Activated CD4-positive, alpha-beta T cell treated with anti-CD3 and anti-CD28 coated beads, Interleukin-2, Interleukin-6, amounts not matched to agents 100 ng/mL and 50 ng/mL, durations not matched to agents 16 hours and 8 hours (primary cell): ENCODE measurements at places on chromosomes 1 and 21.

GRCh38 chr1:179881642-179882252 lies 338 bp upstream of the TOR1AIP1 start:
- DNase-seq, result no peak

DNA sequence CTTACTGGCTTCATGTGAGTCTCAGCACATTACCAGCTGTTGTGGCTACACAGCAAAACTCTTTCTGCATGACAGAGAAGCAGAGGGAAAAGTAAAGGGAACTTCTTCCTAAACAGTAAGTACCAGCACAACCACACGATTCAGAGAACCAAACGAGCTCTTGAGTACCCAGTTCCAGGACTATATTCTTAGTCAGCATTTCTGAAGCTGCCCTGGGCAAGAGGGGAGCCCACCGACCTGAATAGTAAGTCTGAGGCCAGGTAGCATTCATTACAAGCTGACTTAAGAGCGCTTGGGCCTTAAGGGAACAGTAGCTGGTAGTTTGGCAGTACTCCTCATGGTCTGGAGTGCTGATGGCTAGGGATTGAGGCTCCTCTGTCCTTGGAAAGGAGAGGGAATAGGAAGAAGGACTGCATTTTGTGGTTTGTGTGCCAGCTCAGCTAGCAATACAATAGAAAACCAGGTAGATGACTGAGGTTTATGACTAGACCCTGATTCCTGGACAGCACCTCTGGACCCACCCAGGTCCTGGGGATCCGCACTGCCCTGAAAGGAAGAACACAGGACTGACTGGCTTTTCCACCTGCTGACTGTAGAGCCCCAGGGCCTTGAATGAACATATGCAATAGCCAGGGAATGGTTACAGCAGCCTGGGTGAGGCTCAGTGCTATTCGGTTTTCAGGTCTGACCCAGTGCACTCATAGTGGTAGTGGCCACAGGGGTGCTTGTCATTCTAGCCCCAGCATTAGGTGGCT lies 396.8 kb upstream of the PRMT6 start:
- no peak for DNase-seq

DNA sequence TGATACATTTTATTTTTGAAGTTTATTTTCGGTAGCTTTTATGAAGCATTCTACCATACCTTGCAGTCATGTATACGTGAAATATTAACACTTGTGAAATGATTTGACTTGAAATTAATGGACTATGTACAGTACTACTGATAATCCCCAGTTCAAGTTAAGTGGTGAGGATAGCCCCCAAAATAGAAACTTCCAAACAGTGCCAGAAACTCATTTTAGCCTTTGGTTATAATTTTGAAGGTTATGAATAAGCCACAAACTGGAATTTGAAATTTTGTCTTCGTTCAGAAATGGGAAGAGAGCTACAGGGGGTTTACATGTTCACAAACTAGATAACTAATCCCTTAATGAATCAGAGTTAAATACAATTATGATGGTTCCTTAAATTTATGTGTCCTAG lies 1.5 kb upstream of the HNRNPU start:
- DNase-seq, result no peak

DNA sequence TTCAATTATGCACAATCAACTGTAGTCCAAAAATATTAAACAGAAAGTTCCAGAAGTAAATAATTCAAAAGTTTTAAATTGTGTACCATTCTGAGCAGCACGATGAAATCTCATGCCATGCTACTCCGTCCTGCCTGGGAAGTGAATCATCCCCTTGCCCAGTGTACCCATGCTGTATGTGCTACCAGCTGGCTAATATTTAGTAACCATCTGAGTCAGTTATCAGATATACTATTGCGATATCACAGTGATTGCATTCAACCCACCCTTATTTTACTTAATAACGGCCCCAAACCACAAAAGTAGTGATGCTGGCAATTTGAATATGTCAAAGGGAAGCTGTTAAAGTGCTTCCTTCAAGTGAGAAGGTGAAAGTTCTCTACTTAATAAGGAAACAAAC lies 56.2 kb downstream of the EVI5 start:
- no peak for DNase-seq

DNA sequence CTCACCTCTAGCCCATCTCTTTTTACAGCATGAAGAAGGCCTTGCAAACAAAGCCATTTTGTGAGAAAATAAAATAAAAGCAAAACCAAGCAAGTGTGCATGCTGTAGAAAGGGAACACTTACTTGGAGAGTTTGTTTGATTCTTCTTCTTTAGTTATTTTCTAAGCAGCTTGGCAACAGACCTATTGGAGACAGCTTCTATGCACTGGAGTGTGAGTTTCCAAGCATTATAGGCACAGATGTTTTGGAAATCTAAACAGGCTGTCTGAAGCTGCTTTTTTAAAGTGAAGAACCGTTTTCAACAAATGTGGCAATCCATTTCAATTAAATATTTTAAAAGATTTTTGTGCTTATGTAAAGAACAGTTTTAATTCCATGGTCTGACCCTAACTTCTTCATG lies 76.6 kb downstream of the NGF start:
- no peak for DNase-seq

- DNase-seq, result no peak
Observed at GRCh38 chr21:42437786-42438185, 34.1 kb downstream of the UBASH3A start.

GRCh38 chr1:51964309-51964696 lies 26.2 kb downstream of the RAB3B start:
- no peak for DNase-seq

- peak; percentile 53 for DNase-seq
Observed at GRCh38 chr21:36104317-36105300, 30.3 kb upstream of the CBR3 start.

- peak; percentile 25 for DNase-seq
Observed at GRCh38 chr1:235304549-235305451, 23.2 kb downstream of the ARID4B start.

- no peak for DNase-seq
Observed at GRCh38 chr1:225544263-225544662, 108.7 kb downstream of the ENAH start.

- no peak for DNase-seq
Observed at GRCh38 chr1:41362357-41362721, 1.1 kb downstream of the FOXO6 start.

DNA sequence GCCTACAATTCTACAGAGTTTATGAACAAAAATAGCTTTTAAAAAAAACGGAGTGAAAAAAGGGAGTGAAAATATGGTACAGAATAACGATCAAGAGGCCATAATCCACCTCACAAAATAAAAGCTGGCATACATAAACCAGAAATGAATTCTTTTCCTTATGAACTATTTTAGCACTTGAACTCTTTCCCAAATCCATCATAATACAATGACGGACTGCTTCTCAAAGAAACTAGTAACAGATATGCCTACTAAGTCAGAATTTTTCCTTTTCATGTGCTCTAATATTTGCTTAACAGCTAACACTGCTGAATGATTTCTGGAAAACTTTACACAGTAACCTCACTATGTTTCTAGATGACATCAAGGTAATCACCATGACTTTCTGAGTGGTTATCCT lies 144.0 kb downstream of the EIF4G3 start:
- no peak for DNase-seq

- no peak for DNase-seq
Observed at GRCh38 chr1:78619446-78619802, 824 bp upstream of the IFI44L start.

DNA sequence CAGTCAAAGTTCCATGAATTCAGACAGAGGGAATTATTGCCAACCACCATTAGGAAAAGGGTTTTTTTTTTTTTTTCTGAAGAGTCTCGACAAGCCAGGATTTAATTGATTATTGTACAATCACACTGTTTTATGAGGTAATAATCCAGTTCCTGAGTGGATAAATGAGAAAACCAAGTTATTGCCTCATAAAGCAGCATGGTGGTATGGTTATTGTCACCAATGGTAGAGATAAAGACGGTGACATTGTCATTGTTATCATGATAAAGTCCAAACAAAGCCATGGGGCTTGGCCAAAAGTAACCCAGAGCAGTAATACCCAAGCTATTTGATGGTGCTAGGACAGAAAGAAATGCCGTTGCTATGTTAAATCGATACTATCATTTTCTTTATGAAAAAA lies 232.8 kb downstream of the USH2A start:
- no peak for DNase-seq

GRCh38 chr1:35600593-35600992 lies 27.5 kb downstream of the TFAP2E start:
- DNase-seq, result no peak

DNA sequence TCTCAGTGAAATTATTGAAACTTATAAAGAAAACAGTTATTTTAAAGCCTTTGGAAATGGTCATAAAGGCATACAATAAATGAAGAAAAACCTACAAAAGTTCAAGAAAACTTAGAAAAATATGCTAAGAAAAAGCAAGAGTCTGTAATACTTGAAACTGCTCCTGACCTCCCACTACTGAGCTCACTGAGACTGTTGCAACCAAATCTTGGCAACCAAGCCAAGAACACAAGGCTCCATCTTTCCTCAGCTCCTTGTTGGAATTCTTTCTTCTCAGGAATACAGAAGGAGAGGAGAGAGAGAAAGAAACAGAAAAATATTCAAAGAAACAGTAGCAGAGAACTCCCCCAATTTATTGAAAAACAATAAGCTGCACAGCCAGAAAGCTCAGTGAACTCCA lies 160.5 kb downstream of the RASAL2 start:
- DNase-seq, result no peak

GRCh38 chr1:234655328-234656069 lies 45.5 kb upstream of the IRF2BP2 start:
- no peak for DNase-seq

DNA sequence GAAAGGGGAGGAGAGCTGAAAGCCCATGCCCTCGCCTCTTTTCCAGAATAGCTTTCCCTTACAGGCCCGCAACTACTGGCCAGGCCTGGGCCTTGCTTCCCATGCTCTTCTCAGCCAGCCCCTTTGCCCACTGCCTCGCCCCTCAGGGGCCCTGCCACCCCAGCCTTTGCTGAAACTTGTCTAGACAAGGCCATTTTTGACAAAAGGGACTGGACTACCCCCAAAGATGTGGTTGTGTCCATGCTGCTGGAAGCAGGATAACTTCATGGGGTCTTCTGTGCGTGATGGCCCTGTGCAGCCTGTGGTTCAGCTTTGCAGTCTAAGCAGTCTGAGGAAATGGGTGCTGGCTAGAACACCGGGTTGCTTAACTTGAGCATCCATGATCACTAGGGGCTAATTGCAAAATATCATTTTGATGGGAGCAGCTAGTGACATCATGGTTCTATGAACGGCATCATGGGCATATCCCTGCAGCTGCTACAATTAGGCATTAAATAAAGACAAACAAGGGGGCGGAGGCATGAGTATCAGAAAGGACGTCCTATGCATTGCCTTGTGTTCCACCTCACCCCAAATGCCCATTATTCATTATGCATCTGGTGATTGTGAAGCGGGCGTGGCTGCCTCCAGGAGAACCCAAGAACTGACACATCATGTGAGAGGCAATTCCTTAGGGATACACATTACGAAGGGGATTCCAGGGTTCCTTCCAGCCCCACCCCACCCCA lies 36.8 kb downstream of the NTPCR start:
- no peak for DNase-seq

DNA sequence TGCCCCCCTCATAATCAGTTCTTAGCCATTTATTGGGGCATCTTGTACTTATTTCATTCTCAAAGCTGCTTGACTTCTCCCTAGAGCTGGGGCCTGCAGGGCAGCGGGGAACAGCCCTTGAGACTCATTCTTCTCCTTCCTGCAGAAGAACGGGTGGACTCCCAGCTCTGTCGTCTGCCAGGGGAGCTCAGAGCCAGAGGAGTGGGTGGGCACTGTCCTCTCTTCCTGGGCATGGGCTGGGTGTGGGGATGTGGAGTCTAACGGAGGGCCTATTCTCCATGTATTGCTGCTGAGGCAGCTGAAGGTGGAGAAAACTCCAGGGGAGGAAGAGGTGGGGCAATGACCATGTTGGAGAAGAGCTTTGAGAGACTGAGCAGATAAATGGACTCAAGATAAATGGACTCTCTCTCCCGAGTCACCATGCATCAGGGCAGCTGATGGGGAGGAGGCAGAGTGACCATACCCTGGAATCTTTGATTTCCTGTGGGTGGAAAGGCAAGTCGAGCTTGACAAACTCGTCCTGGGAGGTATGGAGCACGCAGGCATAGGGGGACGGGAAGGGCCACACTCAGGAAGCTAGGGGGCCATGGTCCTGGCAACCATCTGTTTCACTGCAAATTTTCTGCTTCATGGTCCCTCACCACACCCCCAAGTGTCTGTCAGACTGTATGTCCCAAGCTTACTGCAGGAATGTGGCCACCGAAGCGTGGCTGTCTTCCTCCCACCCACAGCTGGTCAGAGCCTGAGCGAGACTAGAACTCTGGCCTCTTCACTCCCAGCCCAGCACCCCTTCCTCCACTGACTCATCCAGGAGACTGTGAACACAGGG lies 56.9 kb upstream of the ATP2B4 start:
- DNase-seq, result no peak

DNA sequence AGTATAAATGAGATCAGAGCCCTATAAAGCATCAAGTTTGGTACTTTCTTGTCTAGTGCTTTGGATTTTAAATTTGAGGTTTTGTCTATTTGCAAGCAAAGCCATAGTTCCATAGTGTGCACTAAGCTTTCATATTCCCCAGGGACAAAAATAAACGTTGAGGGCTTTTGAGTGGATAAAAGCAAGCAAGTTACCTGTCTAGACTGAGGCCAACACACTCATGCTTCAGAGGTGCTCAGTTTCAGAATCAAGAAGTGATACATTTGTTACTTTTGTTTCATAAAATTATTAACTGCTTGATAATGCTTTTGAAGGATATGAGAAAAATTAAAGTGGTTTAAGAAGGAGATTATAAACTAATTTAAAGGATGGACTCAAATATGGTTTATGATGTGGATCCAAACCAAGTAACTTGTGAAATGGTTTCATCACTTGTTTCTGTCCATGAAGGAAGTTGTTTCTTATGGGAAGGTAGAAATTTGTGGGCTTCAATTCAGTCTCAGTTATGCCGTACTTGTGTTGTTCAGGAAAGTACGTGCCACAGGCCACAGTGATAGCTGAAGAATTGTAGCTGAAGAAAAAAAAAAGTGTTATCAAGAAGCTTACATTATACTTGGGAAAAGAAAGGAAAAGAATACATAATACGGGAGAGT lies 71.2 kb downstream of the CHRM3 start:
- DNase-seq, result no peak

- DNase-seq, result no peak
Observed at GRCh38 chr1:60903591-60903990, 178.8 kb upstream of the NFIA start.

GRCh38 chr1:204731985-204732575 lies 46.5 kb upstream of the LRRN2 start:
- no peak for DNase-seq

DNA sequence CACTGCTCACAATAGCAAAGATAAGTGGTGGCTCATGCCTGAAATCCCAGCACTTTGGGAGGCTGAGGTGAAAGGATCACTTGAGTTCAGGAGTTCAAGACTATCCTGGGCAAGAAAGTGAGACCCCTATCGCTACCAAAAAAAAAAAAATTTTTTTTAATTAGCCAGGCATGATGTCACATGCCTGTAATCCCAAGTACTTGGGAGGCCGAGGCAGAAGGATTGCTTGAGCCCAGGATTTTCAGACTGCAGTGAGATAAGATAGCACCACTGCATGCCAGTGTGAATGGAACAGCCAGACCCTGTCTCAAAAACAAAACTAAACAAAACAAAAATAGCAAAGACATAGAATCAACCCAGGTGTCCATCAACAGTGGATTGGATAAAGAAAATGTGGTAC lies 50.6 kb downstream of the HSF2BP start:
- no peak for DNase-seq
